Stimulated activated CD4-positive, alpha-beta T cell treated with anti-CD3 and anti-CD28 coated beads, TNF-alpha, amount 100 ng/mL, for 48 hours (primary cell): ENCODE measurements at places on chromosomes 1 and 21.

- no peak for DNase-seq
These were observed 9.9 kb downstream of the OBSCN start for GRCh38 chr1:228217551-228218344.

- no peak for DNase-seq
These were observed 2.4 kb upstream of the DHDDS start for GRCh38 chr1:26429721-26430120.

DNA sequence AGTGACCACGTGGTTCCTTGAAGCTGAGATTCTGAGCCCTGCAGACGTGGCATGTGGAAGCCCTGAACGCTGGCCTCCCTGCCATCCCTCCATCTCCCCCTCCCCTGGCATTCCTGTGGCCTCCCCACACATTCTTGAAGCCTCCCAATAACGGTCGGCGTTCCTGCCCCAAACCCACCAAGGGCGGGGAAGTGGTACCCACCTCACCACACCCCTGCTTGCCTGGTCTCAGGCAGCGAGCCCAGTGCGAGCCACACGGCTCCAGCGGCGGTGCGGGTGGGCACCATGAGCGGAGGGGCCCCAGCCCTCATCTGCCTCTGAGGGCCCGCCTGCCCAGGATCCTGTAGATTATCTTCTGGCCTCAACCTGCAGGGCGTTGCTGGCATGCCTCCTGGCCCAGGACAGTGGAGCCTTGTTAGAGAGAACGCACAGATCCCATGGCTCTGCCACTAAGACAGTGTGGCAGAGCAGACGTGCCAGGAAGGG is 20.6 kb upstream of the PRELP start:
- DNase-seq, result no peak

GRCh38 chr1:25223471-25223870 is 8.8 kb downstream of the SYF2 start:
- DNase-seq, result no peak

DNA sequence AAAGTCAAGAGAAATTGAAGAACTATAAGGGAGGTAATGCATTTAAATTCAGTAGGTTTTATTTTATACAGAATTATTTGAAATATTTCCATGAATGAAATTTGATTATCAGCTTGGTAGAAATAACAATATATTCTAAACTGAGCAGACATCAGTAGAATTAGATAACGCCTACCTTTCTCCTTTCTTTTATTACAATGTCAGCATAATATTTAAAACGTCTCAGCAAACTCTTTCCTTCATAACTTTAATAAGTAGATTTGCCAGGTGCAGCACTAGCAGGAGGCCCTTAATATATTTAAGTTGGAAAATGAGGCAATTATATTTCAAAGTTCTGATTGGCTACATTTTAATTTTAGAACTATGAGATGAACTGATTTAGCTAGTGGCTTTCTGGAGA is 298.8 kb downstream of the BRINP3 start:
- DNase-seq, result no peak
